ELF-1 (cell line): ENCODE measurements at places on chromosomes 3 and 15.

DNA sequence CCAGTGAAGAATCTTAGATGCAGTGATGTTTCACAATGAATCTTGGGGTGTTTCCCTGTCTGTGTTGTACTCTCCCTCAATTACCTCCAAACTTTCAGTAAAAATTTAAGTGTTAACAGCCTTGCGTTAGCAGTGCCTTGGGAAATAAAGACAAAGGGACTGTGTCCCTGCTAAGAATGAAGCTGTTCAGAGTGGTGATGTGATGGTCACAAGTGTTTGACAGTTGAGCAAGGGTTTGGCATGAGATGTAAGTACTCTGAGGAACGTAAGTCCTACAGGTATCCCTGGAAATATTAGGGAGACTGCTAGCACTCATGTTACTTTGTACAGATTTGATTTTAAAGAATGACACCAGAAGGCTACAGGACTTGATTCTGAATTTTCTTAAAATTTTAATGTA is 304.3 kb upstream of the DPH6 start:
- no peak for DNase-seq

DNA sequence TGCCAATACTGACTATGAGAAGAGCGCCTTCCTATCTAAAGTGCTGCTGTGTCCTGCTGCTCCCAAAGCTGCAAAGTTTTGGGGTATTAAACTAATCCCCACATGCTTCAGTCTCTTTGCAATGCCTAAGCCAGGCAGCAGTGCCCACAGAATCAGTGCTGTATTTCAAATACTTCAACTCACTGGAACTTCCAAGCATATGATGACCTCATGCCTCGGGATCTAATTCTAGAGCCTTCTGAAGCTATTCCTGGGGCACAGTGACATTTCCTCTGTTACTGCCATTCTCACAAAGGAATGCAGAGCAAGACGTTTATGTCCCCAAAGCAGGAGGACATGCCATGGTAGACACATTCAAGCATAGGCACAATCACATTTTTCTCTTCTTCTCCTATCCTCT is 78.5 kb downstream of the CD200 start:
- no peak for DNase-seq

DNA sequence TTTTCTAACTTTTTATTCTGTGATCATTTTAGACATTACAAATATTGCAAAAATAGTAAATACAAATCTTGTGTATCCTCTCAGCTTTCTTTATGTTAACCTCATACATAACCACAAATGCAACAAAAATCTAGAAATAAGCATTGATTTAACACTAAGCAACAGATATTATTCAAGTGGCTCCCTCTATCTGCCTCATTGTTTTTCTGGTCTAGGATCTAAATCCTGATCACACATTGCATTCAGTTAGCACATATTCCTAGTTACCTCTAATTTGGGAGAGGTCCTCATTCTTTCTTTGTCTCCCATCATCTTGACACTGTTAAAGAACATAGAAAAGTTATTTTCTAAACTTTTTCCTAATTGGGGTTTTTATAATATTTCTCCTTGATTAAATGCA is 1126.0 kb downstream of the ROBO2 start:
- DNase-seq, result no peak

DNA sequence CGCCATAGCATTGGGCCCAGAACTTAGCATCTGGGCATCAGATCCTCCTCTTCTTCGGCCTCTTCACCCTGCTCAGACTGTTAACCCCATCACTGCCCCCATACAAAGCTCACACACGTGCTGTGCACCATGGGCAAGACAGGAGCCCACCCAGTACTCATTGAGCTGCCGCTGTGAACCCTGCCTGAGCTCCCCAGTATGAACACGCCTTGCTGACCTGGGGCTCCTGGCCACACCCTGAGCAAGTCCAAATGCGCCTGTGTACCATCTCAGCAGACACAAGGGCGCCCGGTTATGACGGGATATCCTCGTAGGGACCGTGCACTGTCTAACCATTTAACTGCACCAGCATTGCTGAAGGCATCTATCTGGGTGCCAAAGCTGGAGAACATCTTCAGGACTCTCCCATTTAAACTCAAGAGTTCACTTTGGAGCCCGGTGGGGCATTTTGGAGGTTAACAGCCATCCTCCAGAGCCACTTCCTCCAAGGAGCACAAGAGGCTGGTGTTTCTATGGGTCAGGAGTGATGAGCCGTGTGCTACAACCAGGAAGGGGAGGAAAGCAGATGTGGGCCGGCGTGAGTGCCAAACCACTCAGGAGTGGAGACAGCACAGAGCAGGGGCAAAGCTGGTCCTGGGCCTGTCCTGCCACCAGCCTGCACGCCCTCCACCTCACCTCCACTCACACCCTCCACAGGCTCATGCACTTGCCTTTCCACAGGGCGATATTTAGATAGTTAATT is 12.1 kb downstream of the PRR23E start:
- no peak for DNase-seq

GRCh38 chr3:61110576-61110975 is 140.7 kb downstream of the FHIT start:
- DNase-seq, result no peak

GRCh38 chr3:37197810-37198371 is 23.5 kb upstream of the LRRFIP2 start:
- DNase-seq, result peak; percentile 60

DNA sequence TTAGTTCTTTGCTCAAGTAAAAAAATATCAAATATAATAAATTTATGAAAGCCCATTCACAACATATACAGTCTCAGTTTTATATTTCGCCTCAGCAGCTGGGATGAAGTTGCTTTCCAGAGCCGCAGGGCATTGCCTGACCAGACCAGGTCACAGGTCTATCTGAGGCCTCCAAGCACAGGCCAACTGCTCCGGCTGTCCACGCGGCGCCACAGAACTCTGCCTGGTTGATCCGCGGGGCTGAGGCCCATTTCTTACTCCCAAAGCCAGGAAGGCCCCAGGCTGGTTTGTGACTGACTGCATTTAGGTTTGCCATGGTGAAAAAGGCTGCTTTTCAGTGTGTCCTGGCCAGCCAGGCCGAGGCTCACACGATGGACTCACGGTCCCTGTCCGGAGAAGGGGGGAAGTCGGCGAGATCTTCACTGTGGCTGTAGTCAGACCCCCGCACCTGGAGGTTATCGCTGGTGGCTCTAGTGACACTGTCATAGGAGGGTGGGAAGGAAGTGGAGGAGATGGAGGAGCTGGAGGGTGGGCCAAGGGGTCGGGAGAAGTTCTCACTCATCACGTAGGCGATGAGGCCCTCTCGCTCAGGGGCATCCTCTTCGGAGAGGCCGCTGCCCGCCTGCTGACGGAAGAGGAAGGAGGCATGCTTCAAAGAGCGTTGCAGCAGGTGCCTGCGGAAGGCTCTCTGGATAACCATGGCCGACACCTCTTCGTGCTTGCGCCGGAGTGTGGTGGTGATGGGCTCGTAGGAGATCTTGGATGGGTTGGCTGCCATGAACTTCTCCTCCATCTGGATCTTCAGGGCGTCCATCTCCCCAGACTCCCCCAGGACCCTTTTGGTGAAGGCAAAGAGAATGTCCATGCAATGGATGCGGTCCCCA is 54.1 kb downstream of the EXOG start:
- no peak for DNase-seq
